ENCODE measurements at places on chromosomes 12 and 14.

DNA sequence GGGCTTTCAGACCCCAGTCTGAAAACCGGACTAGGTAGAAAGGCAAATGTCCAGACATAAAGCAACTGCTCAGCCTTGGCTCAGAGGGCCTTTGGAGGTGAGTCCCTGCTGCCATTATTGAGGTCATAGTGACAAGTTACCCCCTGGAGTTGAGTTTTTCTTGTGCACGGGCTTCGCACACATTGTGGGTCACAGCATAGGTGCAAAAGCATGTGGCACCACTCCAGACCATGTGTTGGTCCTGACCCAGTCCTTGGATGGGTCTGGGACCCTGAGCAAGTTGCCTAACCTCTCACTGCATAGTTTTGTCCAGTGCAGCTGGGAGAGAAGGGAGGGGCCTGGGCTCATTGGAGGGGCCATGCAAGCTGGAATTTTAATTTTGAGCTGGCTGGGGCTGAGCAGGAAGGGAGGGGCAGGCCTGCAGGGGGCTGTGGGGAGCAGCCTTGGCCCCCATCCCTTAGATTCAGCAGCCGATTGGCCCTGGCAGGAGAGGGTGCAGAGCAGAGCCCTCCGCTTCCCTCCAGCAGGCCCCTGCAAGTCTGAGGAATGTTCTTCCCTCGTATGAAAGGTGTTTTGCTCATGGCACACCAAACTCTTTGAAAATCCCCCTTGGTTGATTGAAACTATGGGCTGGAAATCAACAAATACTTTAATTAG lies 4.2 kb upstream of the KRT5 start:
- DNase-seq: no peak

DNA sequence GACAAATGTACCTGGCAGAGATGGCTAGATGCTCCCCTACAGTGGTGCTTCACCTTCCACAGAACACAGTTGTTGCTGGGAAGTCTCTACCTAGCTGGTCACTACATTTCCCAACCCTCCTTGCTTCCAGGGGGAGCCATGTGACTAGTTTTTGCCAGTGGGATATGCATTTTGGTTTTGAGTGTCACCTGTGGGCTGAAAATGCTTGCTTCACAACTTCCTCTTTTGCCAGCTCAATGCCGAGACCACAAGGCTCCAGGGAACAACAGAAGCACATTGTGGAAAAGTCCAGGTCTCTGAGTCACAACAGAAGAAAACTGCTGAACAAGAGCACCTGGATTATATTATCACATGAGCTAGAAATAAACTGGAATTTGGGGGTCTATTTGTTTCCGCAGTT lies 48.5 kb upstream of the ARHGAP5 start:
- peak; percentile 80 for DNase-seq

GRCh38 chr14:68658943-68659931 lies 133.6 kb downstream of the ZFP36L1 start:
- no peak for DNase-seq

DNA sequence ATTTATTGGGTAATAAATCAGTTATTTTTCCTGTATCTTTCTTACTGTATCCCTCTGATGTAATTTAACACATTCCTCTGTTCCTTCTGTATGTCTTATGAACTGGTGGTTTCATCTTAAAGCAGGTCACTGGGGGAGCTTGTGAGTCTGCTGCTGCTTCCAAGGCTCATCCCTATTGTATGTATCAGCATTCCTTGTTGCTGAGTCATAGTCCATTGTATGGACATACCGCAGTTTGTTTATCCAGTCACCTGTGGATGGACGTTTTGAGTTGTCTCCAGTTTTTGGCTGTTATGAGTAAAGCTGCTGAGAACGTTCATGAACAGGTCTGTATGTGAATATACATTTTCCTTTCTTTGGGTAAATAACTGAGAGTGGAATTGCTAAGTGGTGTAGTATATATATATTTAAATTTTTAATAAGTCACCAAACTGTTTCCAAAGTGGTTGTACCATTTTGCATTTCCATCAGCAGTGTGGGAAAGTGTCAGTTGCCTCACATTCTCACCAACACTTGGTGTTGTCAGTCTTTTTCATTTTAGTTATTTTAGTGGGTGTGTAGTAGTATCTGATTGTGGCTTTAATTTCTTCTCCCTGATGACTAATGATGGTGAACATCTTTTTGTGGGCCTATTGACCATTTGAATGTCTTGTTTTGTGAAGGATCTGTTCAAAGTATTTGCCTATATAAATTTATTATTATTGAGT lies 82.7 kb downstream of the BEGAIN start:
- no peak for DNase-seq

DNA sequence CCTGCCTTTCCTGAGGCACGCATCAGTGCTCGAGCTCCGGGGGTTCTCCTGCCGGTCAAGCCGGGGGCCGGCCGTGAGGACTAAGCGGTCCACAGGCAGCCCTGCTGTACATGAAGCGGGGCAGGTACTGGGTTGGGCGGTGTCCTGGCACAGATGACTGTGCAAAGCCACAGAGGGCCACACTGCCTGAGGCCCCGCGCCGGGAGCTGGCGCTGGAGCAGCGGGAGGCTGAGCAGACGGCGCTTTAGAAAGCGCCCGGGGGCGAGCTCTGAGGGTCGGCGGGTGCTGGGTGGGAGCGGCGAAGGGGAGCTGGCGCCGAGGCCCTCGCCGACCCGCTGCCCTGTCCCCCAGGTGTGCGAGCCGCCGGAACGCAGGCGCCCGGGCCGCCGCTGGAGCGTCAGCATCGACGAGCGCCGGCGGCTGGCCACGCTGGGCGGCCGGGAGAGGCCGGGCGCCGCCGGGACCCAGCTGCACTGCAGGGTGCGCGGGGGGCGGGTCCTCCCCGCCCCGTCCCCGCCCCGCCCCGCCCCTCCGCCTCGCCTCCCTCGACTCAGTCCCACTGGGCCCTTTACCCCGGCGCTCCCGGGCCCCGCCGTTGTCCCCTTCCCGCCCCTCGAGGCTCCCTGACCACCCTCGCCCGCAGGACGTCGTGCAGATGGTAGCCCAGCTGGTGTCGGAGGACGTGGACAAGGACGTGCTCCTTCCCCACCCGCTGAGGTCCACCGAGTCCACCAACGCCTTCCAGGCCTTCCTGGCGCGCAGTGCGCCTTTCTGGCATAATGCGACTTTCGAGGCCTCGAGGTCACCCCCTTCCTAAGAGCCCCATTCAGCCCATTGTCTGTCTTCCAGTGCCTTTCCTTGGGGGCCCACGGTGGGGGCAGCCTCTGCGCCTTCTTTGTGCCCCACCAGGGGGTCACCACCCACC lies 8.3 kb upstream of the MTA1 start:
- DNase-seq: no peak

GRCh38 chr12:9039397-9039977 lies 50.1 kb downstream of the KLRG1 start:
- DNase-seq: peak; percentile 60

- DNase-seq: no peak
Observed at GRCh38 chr14:73789989-73790581, 61.5 kb upstream of the PTGR2 start.

DNA sequence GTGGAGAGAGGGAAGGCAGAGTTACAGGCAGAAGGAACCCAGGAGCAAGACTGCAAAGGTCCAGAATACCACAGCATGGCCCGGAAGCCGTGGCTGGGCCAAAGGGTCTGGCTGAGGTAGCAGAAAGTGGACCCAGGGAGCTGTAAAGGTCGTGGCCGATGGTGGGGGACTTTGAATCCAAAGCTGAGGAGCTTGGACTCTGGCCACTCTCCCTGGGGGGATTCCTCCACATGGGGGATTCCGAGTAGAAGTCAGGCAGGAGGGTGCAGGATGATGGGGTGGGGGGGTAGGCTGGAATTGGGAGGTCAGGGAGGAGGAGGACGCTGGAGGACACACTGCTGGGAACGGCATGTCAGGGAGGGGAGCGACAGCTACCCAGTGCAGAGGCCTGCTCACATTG lies 125.2 kb downstream of the GCH1 start:
- no peak for DNase-seq
